ENCODE measurements at places on chromosomes 6 and 20. TPM values are rescaled to one million over a fixed set of nuclear protein-coding genes. Genes with fewer than 3 reads are reported as not detected.

- DNase-seq = no peak
Measured at GRCh38 chr6:129686941-129687627, 22.9 kb downstream of the ARHGAP18 start.

DNA sequence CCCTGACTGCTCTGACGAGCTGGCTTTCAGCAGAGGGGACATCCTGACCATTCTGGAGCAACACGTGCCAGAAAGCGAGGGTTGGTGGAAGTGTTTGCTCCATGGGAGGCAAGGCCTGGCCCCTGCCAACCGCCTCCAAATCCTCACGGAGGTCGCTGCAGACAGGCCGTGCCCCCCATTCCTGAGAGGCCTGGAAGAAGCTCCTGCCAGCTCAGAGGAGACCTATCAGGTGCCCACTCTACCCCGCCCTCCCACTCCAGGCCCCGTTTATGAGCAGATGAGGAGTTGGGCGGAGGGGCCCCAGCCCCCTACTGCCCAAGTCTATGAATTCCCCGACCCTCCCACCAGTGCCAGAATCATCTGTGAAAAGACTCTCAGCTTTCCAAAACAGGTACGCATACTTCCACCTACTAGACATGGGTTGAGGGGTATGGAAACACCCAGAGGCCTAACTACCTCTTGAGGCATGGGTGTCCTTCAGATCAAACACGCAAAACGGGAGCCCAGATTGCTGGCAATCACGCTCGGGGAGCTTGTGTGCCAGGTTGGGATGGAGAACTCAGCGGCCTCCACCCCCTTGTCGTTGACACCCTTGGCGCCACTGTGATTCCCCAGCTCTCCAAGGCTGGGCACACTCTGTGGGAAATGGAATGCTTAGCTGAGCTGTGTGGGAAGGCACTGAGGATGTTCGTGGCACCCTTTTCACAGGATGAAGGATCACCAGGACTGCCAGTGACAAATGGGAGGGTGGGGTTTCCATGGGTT lies 25.3 kb downstream of the CASS4 start:
- DNase-seq = no peak

GRCh38 chr6:30759575-30760239 lies 15.4 kb upstream of the IER3 start:
- no peak for DNase-seq

GRCh38 chr6:87907521-87907920 lies 140.1 kb upstream of the SPACA1 start:
- no peak for DNase-seq

GRCh38 chr6:12472601-12473038 lies 182.5 kb downstream of the EDN1 start:
- DNase-seq = no peak

- no peak for DNase-seq
Measured at GRCh38 chr20:22470620-22471026, 113.7 kb downstream of the FOXA2 start.

DNA sequence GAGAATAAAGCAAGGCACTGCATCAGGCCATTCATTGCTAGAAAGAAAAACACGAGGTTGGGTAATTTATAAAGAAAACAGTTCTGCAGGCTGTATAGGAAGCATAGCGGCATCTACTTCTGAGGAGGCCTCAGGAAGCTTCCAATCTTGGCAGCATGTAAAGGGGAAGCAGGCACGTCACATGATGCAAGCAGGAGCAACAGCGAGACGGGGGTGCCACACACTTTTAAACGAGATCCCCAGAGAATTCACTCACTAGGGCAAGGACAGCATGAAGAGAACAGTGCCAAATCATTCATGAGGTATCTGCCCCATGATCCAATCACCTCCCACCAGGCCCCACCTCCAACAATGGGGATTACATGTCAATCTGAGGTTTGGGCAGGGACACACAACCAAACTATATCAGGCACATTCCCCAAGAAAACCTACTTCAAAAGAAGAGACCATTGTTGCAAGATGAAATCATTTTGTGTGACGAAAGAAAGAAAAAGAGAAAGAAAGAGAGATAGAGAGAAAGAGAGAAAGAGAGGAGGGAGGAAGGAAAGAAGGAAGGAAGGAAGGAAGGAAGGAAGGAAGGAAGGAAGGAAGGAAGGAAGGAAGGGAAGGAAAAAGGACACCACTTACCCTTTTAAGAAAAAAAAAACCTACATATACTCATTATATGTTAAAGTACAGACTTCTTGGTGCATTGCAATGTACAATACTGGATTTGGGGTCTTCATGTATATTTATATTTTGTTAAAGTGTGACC lies 95.9 kb upstream of the PLEKHG1 start:
- DNase-seq = no peak

DNA sequence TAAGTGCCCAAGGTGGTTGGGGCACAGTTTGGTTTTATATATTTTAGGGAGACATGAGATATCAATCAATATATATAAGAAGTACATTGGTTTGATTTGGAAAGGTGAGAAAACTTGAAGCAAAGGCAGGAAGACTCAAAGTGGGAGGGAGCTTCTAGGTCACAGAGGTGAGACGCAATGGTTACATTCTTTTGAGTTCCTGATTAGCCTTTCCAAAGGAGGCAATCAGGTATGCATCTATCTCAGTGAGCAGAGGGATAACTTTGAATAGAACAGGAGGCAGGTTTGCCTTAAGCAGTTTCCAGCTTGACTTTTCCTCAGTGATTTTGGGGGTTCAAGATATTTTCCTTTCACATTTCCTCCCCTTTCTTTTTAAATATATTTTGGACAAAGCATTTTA lies 58.0 kb upstream of the SLC35F1 start:
- DNase-seq = no peak

DNA sequence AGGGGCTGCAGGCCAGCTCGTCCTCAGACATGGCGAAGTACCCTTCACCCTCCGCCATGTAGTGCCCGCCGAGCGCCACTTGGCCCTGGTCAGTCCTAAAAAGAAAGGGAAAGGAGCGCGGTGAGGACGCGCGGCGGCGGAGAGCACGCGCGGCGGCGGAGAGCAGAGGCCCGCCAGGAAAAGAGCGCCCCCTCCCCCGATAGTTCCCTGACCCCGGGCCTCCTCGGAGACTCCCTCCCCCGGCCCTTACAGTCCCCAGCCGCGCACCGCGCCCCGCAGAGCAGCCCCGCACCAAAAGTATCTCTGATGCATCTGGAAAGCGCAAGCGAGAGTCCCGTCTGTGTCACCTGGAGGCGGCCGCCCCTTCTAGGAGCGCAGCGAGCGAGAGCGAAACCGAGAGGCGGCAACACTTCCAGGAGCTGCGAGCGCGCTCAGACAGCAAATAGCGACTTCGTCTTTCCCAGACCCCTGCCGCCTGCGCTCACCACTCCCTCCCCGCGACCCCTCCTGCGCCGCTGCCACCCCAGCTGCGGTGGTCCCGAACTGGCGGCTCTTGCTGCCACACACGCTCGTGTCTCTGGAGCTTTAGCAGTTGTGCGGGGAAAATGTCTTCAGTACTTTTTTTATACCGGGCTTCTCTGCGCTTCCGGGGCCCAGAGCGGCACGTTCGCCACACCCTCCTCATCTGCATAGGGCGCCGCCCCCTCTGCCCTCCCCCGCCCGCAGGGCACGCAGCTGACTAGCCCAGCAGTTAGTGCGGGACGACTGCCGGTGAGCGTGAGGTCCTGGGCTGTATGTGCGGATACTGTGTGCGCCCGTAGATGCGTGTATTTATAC lies at the start of gene TENT5A:
Gene TENT5A (minus strand): TSS at position 598 of the 837 bp plus-strand sequence. CDS start 540 bp downstream, at position 58.
- DNase-seq = peak; percentile 91

DNA sequence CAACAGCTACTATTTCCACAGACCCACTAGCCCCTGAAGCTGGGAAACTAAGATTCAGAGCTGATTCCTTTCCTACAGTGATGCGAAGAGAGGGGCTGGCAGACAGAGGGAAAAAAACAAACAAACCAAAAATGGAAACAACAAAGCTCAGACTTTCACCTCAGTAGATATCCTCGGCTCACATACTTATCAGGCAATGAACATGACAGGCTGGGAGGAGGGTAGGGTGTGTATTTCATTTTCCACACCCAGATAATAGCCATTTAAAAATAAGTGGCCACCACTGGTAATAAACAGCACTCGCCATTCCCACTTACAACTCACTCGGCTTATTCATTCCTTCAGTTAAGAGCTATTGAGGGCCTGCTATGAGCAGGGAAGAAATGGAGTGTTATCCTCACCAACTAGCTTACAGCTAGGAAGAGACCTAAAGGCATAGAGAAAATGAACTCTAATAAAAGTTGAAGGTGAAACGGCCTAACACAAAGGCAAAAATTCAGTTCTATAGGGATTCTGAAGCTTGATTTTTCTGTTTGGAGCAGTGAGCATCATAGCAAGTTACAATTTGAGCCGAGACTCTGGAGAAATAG lies 32.0 kb upstream of the SPTLC3 start:
- DNase-seq = no peak

- DNase-seq = peak; percentile 18
Measured at GRCh38 chr6:52635049-52635577, 35.8 kb upstream of the TMEM14A start.

DNA sequence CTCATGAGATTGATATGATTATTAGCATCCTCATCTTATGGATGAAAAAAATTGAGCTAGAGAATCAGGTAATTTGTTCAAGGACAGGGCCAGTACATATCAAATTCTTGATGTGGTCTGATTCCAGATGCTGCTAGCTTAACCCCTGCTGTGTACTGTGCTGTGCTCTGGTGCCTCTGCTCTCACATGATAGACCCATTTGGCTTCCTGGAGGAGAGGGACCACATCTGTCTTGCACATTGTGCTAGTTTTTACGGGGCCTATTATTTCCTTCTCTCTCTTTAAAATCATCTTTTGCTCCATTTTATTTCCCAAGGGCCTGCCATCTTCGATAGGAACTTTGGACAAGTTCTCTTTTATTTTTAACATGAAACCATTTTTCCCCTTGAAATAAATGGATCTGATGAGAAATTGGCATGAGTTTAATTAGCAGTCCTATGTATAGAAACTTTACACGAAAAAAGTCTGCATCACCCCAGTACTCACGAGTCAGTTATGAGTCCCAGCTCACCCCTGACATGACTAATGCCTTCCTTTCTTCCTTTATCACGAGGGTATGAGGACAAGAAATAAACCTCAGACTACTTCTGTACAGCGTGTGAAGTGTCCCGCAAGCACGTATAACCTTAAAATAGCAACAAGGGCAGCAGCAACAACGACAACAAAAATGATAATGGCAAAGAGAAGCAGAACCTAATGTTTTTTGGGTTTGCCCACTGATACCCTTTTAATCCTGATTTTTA lies 26.5 kb downstream of the CD109 start:
- DNase-seq = no peak

DNA sequence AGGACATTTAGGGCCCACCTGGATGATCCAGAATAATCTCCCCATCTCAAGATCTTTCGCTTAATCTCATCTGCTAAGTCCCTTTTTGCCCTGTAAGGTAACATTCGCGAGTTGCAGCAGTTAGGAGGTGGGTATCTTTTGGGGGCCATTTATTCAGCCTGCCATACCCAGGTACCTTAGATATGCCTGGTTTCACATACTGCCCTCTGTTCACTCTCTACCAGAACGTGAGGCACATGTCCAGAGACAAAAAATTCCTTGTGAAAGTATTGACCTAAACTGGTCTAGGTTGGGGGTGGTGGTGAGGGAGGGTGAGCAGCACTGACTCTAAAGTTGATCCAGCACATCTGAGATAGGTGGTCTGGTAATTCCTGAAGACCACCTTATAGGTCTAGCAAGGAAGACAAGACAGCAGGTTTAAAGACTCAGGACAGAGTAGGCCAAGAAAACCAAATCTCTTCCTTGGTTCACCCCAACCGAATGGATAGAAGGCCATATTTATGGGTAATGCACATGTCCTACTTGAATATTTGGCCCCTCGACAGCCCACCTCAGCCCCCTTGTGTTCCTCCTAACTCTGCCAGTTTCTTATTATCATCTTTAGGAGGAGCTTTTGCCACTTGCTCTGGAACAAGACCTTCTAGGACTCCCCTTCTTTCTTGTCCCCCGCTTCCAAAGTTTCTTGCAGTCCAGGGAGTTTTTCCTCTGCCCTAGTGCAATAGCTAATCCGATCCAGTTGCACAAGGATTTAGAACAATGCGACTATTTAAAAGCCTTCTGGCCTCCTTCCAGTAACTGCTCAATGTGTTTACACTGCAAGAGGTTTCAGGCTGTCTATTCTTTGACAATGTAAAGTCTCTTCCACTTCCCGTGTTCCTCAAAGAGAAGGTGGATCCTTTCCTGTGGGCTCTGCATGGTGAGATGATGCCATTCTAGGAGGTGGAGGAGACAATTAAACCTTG lies 213.0 kb upstream of the LAMP5 start:
- no peak for DNase-seq

DNA sequence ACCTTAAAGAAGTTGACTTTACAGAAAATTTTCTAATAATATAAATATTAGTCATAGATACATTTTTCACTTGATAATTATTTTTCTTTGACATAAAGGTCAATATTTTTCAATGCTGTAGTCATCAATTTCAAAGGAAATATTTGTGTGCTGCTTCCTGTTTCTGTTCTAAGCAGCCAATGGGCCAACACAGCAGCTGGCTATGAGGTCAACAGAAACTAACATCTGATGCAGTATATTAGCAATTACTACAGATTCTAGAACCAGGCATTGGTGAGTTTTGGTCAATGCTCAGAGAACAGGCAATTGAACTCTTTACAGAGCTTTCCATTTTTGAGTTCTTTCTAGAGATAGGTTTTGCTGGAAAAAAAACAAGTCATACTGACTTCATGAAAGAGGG lies 669.6 kb upstream of the NRSN1 start:
- no peak for DNase-seq

- DNase-seq = no peak
Measured at GRCh38 chr6:142378138-142378875, 76.5 kb downstream of the ADGRG6 start.

- peak; percentile 91 for DNase-seq
Measured at GRCh38 chr6:41372832-41373626, 37.6 kb downstream of the NCR2 start.

GRCh38 chr6:147077251-147077650 lies 127.0 kb upstream of the STXBP5 start:
- DNase-seq = no peak

GRCh38 chr6:34100788-34101187 lies 45.1 kb downstream of the GRM4 start:
- no peak for DNase-seq

- no peak for DNase-seq
Measured at GRCh38 chr20:59596690-59597089, 7.7 kb upstream of the PHACTR3 start.

- DNase-seq = no peak
Measured at GRCh38 chr6:136980070-136980469, 58.0 kb downstream of the SLC35D3 start.

- no peak for DNase-seq
Measured at GRCh38 chr6:87553159-87553765, 36.5 kb downstream of the RARS2 start.

MPIG6B gene
- not detected for total RNA-seq

AHI1 gene
- total RNA-seq = 8.3 TPM

ZC3H12D gene
- total RNA-seq = 0.18 TPM

CLVS2 gene
- 0.94 TPM for total RNA-seq

ELMO2 gene
- 34.2 TPM for total RNA-seq

C20orf173 gene
- total RNA-seq = not detected

LY6G6D gene
- total RNA-seq = 2.8 TPM

MRPL2 gene
- total RNA-seq = 79.1 TPM

LRRC73 gene
- not detected for total RNA-seq

EYA4 gene
- total RNA-seq = 0.10 TPM
